NCI-H1436 treated with DMSO at 0.1 percent for 48 hours (cell line): ENCODE measurements at places on chromosomes 7 and 10.

DNA sequence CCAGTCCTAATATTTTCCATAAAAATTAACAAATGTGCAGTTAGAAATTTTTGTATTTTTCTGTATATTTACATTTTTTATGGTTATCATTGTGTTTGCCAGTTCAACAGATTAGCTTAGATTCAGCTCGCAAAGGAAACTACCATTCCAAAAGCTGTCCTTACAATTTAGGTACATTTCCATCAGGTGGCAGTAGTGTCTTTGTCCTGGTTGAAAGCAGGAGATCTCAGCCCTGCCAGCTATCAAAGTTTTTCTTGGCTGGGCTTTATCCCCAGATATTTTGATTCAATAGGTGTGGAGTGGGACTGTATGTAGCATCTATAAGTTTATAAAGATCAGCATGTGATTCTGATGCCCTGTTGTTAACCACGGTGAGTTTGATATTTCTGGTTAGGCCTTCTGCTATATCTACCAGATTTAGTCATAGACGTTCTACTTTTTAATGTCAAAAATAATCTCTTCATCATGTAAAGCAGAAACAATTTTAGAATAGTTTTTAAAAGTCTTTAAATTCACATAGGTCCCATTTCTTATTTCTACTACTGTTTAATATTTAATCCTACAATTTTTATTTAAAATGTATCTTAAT lies 15.5 kb upstream of the ICA1 start:
- no peak for DNase-seq

GRCh38 chr7:117756586-117757085 lies 116.6 kb downstream of the CTTNBP2 start:
- no peak for DNase-seq

- no peak for DNase-seq
Measured at GRCh38 chr10:116783011-116783655, 40.8 kb upstream of the HSPA12A start.

- DNase-seq = no peak
Measured at GRCh38 chr7:121966276-121966934, 93.4 kb downstream of the PTPRZ1 start.

DNA sequence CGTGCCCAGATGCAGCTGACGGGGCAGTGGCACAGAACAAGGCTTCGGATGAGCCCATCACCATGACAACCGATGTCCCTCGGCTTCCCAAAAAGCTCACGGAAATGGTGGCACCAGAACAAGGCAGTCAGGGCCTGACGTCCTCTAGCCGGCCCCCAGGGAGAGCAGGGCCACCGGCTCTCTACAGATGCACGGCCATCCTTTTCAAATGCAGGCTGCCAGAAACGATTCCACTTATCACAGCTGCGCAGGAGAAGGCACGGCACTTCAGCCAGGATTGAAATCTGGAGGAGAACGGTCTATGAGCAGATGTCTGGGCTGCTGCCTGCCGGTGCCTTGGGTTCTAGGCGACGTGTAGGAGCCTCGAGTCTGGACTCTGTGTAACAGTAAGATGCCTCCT lies 223.8 kb downstream of the ZMYND11 start:
- no peak for DNase-seq

DNA sequence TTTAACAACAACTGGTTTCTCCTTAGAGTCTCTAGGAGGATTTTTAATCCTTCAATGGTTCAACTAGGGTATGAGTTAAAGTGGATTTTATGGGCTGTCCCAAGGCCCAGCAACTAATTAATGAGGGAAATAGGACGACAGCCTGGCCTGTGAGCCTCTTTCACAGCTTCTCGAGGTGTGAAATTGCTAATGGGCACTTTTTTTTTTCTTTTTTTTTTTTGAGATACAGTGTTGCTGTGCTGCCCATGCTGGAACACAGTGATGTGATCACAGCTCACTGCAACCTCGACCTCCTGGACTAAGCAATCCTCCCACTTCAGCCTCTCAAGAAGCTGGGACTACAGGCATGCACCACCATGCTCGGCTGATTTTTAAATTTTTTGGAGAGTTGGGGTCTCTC lies 87.0 kb downstream of the MARCHF5 start:
- DNase-seq = no peak

- DNase-seq = no peak
Measured at GRCh38 chr10:12811826-12812225, 189.7 kb downstream of the CCDC3 start.

GRCh38 chr10:122323189-122323588 lies 51.3 kb upstream of the PLEKHA1 start:
- no peak for DNase-seq
